T-helper 2 cell treated with Interferon-gamma antibody and Interleukin-4, amounts not matched to agents 100 ng/mL and 5 ng/mL, for 36 hours (primary cell): ENCODE measurements at places on chromosomes 7 and 10. TPM values are rescaled to one million over a fixed set of nuclear protein-coding genes. Genes with fewer than 3 reads are reported as not detected.

The PCBD1 gene
- 36.5 and 37.4 TPM in 2 replicates for total RNA-seq

The PRSS37 gene
- not detected in 2 replicates for total RNA-seq

The LSM5 gene
- 72.1 and 80.0 TPM in 2 replicates for total RNA-seq

The ADCYAP1R1 gene
- not detected in 2 replicates for total RNA-seq

The FIGNL1 gene
- total RNA-seq = 36.3 and 37.8 TPM in 2 replicates
